EL (cell line): ENCODE measurements at places on chromosomes 2 and 18.

GRCh38 chr2:178380763-178381162 is 70.2 kb downstream of the PRKRA start:
- no peak for DNase-seq

DNA sequence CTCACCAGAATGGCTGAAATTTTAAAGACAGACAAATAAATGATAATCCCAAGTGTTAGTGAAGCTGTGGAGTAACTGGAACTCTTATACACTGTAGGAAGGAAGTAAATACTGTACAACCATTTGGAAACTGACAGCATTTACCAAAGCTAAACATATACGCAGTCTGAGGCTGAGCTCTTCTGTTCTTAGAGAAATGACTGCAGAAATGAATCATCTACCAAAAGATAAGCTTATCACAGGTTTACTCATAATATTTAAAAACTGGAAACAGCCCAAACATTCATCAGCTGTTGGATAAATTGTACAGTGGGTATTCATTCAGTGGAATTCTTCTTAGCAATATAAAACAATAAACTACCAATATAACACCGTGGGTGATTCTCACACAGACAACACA is 218.2 kb upstream of the RAB12 start:
- no peak for DNase-seq

- DNase-seq, result no peak
These were observed 950.0 kb upstream of the NXPH2 start for GRCh38 chr2:139730197-139730596.

- DNase-seq, result no peak
These were observed 28.0 kb downstream of the STEAP3 start for GRCh38 chr2:119251652-119252051.

- no peak for DNase-seq
These were observed 23.3 kb downstream of the PHLPP1 start for GRCh38 chr18:62738639-62739038.

GRCh38 chr2:197604117-197604860 is 71.1 kb downstream of the RFTN2 start:
- DNase-seq, result no peak

DNA sequence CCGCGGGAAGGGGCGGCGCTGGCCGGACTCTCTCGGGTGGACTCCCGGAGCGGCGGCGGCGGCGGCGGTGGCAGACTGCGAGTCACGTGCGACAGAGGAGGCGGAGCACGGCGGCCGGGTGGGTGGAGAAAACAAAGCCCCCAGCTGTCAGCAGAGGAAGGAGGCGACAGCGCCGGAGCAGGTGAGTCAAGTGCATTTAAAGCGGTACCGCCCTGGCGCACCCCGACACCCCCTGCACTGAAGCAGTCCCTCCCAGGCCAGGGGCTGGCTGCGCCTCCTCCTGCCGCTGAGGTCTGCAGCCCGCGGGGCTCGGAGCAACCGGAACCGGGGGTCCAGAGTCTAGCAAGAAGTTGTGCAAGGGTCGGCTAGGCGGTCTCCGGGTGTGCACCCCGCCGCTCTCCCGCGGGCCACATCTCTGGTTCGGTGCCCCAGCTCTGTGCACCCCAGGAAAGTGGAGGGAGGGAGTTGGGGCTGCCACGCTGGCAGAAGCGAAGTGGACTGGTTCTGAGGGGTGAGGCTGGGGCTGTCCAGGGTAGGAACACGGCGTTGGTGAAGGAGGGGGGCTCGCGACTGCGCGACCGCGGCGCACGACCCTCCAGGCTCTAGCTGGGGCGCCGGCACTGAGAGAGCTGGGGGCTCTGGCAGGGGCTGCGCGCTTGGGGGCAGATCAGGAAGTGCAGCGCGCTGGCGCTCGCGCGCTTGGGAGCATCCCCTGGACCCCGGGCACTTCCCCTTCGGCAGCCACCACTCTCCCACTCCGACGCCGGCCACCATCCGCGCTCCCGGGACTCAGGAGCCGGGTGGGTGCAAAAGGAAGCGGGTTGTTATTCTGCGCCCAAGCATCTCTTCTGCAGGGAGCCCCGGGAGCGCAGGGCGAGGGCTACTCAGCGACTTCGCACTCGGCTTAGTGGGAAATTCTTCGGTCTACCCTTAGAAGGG is 64.0 kb upstream of the MAPRE2 start:
- peak; percentile 51 for DNase-seq

GRCh38 chr2:241577413-241578122 is 19.0 kb downstream of the BOK start:
- DNase-seq, result no peak

- no peak for DNase-seq
These were observed 14.9 kb upstream of the PSME4 start for GRCh38 chr2:53985646-53986045.

DNA sequence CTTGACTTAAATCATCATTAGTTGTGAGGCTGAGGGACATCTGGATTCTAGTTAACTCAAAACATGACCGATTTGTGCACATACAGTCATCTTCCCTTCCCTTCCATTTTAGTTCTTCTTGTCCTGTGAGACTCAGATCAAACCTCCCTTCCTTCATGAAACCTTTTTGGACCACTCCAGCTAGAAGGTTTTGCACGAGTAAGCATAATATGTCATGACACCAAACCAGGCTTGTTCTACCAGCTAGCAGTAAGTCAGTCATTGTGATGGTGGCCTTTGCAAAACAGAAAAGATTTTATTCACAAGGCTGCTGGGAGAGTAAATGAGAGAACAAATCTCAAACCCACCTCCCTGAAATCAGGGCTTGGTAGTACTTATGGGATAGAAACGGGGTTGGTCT is 14.3 kb downstream of the PPP1R1C start:
- DNase-seq, result no peak

- DNase-seq, result peak; percentile 15
These were observed 1.8 kb downstream of the PDE11A start for GRCh38 chr2:178070824-178071223.
